ENCODE measurements at places on chromosomes 12 and 14. TPM values are rescaled to one million over a fixed set of nuclear protein-coding genes. Genes with fewer than 3 reads are reported as not detected.

DNA sequence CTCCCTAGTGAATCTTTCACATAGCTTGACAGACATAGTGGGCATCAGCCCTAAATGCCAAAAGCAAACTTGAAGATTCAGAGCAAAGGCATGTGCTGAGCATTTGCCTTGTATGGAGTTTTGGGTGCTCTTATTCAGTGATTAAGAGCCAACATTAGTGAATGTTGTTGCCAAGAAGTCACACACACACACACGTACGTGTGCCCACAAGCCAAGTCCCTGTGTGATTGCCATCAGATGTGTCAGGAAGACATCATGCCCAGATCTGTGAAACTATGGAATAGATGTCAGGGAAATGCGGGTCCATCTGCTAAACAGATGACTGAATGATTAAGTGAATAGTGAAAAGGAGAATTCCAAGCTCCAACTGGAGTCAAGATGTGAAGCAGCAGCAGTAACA lies 149.0 kb downstream of the AKAP6 start:
- H3K4me1 ChIP-seq, result peaks cover 2% of the 10 kb centered on the region
- no peaks in the 10 kb centered on the region for H3K27me3 ChIP-seq
- no peak for DNase-seq
- H3K36me3 ChIP-seq, result no peaks in the 10 kb centered on the region
- no peak overlapping the region for H3K27ac ChIP-seq

DNA sequence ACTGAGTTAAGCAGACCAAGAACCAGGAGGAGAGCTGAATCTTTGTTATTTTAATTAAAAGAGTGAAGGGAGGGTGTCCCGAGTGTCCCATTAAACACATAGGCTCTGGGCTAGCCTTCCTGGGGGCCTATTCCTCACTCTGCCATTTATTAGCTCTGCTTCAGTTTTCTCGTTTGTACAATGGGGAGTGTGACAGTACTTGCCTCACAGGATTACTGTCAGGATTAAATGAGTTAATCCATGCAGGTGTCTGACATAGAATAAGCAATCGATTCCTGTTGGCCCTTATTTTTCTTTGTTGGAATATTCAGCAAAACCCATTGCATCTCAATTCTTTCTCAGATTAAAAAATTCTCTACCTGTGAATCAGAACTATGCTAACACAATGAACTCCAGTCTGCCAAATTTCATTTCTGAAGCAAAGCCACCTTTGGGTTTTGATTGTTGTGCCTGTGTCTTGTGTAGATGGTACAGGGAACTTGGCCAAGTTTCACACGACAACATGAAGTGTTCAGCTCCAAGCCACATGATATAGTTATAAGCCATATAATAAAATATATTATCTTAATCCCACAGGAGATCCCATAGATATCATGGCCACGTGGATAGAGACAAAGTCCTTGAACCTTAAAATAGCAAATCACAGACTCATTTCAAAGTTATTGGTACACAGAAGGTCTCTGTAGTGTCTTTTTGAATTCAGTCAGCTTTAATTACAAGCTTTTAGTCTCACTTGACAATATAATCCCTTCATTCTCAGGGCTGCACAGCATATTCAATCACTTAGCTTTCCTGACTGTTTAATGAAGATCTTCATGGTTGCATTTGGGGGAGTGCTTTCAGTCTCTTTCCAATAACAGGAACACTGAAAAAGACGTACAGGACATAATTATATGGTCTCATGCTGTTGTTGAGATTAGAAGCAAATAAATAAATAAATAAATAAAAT lies 34.4 kb upstream of the CRY1 start:
- no peak overlapping the region for H3K4me3 ChIP-seq
- no peaks in the 10 kb centered on the region for H3K4me1 ChIP-seq
- H3K27me3 ChIP-seq, result no peaks in the 10 kb centered on the region
- H3K36me3 ChIP-seq, result no peaks in the 10 kb centered on the region
- no peak overlapping the region for H3K27ac ChIP-seq

GRCh38 chr12:132907216-132907615 lies 19.8 kb upstream of the CHFR start:
- no peak overlapping the region for H3K27ac ChIP-seq
- peak; percentile 26 for DNase-seq
- no peak overlapping the region for H3K4me3 ChIP-seq

DNA sequence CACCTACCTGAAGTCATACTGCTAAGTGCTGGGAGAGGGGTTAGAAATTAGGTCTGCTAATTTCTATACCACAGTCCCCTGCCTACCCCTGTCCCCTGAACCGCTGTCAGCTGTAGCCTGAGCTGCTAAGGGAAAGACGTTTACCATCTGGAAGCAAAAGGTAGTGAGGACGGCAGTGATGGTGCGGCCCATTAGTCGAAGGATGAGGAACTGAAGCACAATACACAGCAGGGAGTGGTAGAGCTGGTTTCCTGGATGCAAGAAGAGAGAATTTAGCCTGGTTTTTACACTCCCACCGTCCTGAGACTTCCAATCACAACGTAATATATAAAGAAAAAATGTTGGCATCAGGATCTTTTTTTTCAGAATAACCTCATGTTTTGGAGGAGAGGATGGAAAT lies 11.8 kb downstream of the EMG1 start:
- no peaks in the 10 kb centered on the region for H3K27me3 ChIP-seq
- no peak overlapping the region for H3K27ac ChIP-seq
- no peaks in the 10 kb centered on the region for H3K4me1 ChIP-seq
- no peaks in the 10 kb centered on the region for H3K36me3 ChIP-seq
- H3K4me3 ChIP-seq, result no peak overlapping the region

DNA sequence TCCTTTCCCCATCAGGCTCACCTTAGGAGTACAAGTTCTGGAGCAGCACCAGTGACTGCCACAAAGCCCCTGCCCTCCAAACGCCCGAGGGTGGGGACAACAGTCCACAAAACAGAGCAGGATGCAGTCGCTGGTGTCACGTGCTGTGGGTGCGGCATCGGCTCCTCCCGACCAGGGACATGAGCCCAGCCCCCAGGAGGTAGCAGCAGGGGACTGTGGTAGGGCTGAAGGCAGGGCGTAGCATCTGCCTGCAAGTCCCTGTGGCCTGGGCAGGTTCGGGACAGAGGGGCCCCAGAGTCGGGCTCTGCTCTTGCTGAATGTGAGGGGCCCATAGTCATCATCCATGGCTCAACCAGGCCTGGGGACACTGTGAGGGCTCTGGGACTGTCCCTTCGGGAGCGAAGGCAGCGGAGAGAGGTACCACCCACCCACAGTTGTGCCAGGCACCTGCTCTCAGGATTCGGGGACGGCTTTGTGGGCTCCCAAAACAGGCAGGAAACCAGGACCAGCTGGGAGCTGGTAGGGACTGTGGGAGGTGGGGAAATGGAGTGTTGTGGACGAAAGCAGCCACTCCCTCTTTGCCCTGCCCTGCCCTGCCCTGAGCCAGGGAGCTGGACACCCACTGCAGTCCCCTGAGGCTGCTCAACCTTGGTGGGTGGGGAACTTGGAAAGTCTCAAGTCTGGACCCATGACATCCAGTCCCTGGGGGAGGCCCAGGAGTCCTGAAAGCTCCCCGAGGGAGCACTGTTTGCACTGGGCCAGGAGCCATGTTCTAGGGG lies 30.7 kb downstream of the FBRSL1 start:
- no peak overlapping the region for H3K4me3 ChIP-seq
- H3K36me3 ChIP-seq, result no peaks in the 10 kb centered on the region
- DNase-seq, result no peak
- H3K4me1 ChIP-seq, result no peaks in the 10 kb centered on the region
- no peak overlapping the region for H3K27ac ChIP-seq
- no peaks in the 10 kb centered on the region for H3K27me3 ChIP-seq

DNA sequence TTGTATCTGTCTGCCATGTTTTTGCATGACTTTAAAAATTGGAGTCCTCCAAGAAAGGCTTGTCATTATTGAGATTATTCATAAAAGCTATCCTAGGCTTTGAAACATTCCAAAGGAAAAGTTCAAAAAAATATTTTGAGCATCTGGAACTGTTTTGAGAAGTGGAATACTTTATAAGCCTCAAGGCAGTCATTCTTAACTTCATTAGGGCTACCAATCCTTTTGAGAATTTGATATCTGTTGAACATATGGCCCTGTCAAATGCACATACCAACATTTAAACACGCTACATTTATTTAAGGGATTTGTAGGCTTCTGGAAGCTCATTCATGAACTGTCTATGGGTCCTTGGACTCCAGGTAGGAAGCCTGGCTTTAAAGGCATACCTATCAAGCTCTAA lies 77.0 kb downstream of the TMEM117 start:
- no peak overlapping the region for H3K27ac ChIP-seq
- no peaks in the 10 kb centered on the region for H3K27me3 ChIP-seq
- no peaks in the 10 kb centered on the region for H3K4me1 ChIP-seq

- no peaks in the 10 kb centered on the region for H3K4me1 ChIP-seq
- H3K4me3 ChIP-seq, result no peak overlapping the region
- no peaks in the 10 kb centered on the region for H3K27me3 ChIP-seq
- DNase-seq, result no peak
- no peaks in the 10 kb centered on the region for H3K36me3 ChIP-seq
These were observed 274.9 kb upstream of the SRRM4 start for GRCh38 chr12:118706437-118706836.

DNA sequence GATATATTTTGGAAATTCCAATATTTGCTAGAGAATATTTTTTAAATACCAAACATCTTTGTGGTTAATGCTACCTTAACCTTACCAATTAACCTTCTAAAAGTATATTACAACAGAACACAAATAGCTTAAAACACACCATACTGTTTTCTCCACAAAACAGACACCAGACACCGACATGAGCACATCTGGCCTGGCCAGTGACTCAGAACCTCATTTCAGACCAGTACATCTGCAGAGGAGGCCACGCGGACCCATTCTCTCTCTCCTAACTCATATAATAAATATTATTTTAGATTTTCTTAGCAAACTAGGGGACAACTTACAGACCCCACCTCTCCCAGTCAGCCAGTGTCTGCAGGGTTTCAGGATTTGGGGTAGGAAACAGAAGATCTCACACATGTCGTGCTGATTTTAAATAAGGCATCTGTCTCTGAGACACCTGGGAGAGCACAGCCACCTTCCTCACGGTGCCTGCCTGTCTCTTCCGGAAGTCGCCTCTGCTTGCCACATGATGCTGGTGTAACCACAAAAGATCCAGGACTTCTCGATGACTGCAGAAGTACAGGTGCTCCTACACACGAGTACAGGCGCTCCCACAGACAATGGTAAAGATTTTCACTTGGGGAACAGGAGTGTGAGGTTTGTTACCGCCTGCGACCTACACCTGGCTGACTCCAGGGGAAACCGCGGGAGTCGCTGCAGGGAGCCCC lies 9.7 kb upstream of the ANKLE2 start:
- no peak overlapping the region for H3K27ac ChIP-seq
- H3K36me3 ChIP-seq, result no peaks in the 10 kb centered on the region

- H3K27ac ChIP-seq, result no peak overlapping the region
- DNase-seq, result no peak
- peaks cover 3% of the 10 kb centered on the region for H3K4me1 ChIP-seq
These were observed 22.2 kb upstream of the EDDM3A start for GRCh38 chr14:20723488-20723887.

DNA sequence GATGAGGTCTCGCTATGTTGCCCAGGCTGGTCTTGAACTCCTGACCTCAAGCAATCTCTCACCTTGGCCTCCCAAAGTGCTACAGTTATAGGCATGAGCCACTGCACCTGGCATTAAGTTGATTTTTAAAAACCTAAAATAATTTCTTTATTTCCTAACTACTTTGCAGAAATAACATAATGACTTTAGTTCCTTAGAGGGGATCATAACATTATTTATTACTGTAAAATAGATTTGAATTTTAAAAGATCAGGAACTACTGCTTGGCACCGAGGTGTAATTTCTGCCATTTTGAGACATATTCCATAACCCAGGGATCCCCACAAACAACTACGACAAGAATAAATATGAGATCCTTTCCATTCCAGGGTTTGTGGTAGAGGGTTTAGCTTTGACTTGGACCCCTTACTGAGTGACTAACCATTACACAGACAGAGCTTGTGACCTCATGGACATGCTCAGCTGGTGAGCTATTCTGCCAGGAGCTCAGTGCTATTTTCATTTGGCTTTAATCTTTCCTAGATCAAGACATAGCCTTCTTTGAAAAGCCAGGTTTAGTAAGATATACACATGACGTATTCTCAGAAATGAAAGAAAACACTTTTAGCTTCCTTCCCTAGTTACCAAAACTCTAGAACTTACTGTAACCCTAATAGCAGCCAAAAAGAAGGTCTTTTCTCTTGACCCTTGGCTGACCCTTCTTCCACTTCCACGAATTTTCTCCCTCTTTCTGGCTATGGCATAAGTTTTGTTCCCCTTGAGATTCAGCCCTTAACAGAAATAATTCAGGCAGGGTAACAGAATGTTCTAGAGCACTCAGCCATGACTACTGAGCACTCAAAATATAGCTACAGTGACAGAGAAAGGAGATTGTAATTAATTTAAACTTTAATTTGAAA lies 75.1 kb upstream of the NUDT4 start:
- no peak overlapping the region for H3K27ac ChIP-seq
- H3K36me3 ChIP-seq, result no peaks in the 10 kb centered on the region
- H3K27me3 ChIP-seq, result no peaks in the 10 kb centered on the region
- H3K4me3 ChIP-seq, result no peak overlapping the region
- peaks cover 5% of the 10 kb centered on the region for H3K4me1 ChIP-seq

The METTL17 gene
- total RNA-seq, result 65.1 TPM

The GARIN6 gene
- not detected for total RNA-seq

The RPGRIP1 gene
- not detected for total RNA-seq

The CLEC4E gene
- 0.51 TPM for total RNA-seq

The BDKRB1 gene
- total RNA-seq, result 0.87 TPM

Data from ovary (tissue), 10 donors.